Mesenchymal stem cell (in vitro differentiated cells and primary cell): ENCODE measurements at places on chromosomes 12 and 14.
A peak's percentile ranks its signal among the peaks of the same experiment; 100 is the strongest.

GRCh38 chr14:94631536-94632304, 19.5 kb downstream of the SERPINA3 start:
- no peak for DNase-seq

- peak; percentile 88 for DNase-seq
Observed at GRCh38 chr12:47085815-47086252, 6.1 kb upstream of the AMIGO2 start.

DNA sequence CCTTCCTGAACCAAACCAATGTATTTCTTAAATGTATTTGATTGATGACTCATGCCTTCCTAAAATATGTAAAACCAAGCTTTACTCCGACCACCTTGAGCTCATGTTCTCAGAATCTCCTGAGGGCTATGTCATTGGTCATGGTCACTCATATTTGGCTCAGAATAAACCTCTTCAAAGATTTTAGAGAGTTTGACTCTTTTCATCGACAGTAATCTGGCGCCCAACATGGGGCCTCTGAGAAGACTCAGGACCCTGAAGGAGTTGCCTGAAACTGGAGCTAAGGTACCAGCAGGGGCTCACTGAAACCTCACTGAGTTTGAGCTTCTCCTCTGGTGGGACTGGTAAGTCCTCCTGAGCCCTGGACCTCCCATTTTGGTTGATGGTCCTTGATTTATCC, 17.2 kb upstream of the PSMC1 start:
- DNase-seq = peak; percentile 45

GRCh38 chr12:46523446-46523845, 150.9 kb upstream of the SLC38A2 start:
- no peak for DNase-seq

- DNase-seq = peak; percentile 90
Observed at GRCh38 chr12:88241862-88242570, 99.9 kb downstream of the TMTC3 start.

GRCh38 chr12:102622618-102623017, 142.3 kb upstream of the IGF1 start:
- DNase-seq = no peak

DNA sequence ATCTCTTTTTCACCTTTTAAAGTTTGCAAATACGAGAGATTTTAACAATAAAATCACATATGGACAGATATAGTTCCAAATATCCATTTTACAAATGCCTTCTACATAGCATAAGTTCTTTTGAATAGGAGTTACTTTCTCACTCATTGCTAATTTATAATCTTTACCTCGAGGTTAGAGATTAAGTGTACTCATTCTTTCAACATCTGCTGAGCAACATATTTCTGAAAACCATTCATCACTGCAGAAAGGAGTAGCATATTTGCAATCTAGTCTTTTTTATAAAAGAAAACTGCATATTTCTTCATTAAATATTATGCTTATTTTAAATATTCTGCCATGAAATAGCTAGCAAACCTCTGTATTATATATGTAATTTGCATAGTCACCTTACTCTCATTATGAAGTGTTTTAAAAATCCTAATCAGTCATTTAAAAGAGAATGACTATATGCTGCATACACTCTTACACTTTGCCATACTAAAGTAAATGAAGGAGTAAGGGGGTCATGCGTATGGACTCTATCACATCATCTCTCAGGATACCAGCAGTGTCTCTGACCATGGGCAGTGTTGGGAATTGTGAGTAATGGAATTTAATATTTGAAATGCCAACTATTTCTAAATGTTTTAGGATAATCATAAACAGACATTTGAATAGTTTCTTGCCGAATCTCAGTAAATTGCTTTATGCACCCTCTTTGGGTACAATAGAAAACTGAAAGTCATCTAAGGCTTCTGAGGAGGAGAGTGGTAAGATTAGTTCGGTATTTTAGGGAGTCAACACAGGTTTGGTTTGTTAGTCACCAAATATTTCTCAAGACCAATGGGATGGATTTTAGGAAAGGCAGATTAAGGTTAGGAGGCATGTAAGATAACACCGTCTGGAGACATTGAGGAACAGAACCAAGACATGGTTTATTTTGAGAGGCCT, 524.8 kb upstream of the ATP2B1 start:
- DNase-seq = no peak

- peak; percentile 83 for DNase-seq
Observed at GRCh38 chr14:39005044-39005880, 97.8 kb downstream of the SEC23A start.

GRCh38 chr12:86551146-86551571, 295.0 kb upstream of the MGAT4C start:
- DNase-seq = no peak

DNA sequence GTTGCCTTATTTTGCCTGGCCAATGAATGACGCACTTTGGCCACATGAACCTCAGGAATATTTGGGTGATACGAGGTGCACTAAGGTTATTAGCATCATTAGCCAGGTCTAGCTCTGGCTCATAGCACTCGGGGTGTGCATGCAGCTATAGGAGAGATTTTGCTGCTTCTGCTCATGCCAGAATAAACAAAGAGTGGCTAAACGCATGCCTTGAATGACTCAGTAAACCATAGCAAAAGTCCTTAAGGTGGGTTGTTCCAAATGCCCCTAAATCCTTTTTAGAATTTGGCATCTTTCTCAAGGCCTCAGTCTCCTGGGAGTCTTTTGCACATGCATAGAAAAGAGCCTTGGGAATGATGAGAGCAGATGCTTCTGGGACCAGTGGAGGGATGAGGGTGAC, 343.7 kb upstream of the FKBP4 start:
- DNase-seq = no peak

DNA sequence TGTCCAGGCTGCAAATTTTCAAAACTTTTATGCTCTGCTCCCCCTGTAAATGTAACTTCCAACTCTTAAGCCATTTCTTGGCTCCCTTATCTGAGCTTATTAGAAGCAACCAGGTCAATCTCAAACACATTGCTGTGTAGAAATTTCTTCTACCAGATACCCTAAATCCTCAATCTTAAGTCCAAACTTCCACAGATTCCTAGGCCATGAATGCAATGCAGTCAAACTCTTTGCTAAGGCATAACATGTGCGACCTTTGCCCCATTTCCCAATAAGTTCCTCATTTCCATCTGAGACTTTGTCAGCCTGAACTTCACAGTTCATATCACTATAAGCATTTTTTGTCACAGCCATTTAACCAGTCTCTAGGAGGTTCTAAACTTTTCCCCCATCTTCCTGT, 64.5 kb downstream of the TMTC3 start:
- DNase-seq = peak; percentile 44

- DNase-seq = peak; percentile 59
Observed at GRCh38 chr12:121468499-121468801, 68.5 kb downstream of the RNF34 start.

GRCh38 chr12:104886418-104887401, 71.4 kb downstream of the SLC41A2 start:
- DNase-seq = peak; percentile 81

- DNase-seq = no peak
Observed at GRCh38 chr14:65332141-65332871, 80.2 kb upstream of the FUT8 start.

DNA sequence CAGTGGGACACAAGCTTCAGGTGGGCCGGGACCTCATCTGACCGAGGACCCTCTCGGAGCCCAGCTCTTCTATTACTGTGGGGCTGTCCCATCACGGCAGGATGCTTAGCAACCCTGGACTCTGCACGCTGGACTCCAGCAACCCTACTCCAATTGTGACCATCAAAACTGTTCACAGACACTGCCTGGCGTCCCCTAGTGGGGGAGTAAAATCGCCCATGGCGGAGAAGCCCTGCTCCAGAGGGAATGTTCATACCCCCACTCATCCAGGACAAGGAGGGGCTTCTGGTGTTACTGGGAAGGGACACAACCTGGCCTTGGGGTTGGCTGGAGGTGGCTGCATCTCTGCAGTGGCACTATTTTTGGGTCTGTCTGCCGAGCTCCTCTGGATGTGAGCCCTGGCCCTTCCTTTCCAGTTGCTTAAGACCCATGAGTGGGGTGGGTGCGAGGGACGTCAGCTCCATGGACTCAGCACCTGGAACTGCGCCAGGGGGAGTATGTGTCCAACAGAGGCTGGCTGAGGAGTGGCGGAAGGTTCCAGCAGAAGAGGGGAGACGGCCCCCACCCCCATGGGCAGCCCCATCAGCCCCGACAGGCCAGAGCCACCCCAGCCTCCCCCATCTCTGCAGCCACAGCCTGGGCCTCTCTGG, 103.8 kb downstream of the RFLNA start:
- DNase-seq = no peak

- peak; percentile 79 for DNase-seq
Observed at GRCh38 chr12:12099102-12099501, 28.4 kb downstream of the BCL2L14 start.

DNA sequence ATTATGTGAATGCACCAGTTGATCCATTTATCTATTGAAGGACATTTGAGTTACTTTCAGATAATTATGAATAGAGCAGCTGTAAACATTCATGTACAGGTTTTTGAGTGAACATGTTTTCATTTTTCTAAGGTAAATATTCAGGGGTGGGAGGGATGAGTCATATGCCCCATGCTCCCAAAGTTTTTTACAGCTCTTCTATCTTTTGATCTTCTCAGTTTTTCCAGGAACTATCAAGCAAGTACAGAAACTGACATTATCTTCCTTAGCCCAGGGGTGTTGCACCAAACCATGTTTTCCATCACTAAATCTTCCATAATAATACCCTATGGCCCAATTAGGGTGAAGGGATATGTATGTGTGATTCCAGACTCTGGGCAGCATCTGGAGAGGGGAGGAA, 384.5 kb downstream of the EMP1 start:
- DNase-seq = no peak

DNA sequence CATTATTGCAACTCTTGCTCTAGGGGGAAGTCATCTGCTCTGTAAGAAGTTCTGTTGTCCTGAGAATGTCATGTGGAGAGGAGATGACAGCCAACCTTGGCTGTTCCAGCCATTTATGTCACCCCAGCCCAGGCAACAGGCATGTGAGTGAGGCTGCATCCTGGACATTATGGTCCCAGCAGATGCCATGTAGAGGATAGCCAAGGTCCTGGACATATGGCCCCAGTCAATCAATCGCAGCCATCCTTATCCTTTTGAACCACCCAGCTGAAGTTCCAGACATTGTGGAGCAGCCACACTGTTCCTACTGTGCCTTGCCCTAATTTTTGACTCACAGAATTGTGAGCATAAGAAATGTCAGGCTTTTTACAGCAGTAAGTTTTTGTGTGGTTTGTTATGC, 84.9 kb downstream of the AVPR1A start:
- no peak for DNase-seq
